ENCODE measurements at places on chromosomes 1 and 21.

- no peak for DNase-seq
Measured at GRCh38 chr1:212457740-212458338, 25.1 kb downstream of the NENF start.

DNA sequence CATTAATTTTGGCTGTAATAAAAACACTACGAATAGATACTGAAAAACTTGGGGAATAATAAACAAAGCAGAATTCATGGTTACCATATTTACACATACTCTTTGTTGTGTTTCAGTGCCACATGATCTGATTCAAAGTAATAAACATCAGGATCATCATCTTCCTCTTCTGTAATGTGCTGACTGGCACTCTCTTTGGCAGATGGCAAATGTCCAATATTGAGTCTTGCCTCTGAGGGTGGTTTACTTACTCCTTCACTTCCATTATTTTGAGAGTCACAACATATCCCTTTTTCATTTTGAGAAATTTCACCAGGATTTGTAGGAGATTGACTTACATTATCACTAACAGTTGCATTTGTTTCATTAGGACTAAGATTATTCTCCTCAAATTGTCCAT is 50.7 kb downstream of the ZZZ3 start:
- DNase-seq: no peak

DNA sequence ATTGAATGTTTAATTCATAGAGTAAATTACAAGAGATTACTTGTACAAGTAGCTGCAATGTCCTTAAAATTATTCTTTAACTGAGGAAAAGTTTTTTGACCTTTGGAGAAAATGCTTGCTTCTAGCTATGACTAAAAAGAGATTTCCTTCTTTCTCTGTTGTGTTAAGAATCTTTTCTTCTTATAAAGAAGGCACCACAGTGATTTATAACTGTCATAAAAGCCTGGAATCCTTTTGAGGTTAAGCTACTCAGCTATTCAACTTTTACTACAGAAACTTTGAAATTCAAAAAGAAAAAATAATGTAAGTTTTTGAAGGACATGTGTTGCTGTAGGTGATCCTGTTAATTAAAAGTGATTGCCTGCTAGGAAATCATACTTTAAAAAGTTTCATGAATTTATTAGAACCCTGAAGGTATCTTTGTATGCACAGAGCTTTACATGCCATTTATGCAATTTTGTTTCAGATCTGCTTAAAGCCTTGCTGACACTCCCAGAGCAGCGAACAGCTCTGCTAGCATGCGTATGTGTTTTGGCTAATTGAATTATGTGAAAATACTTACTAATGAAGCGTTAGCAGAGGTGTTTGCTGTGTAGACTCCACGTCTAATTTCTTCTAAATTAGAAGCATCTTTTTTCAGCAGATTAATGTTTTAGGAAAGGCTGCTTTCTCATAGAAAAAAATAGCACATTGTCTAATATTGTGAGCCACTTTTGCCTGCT is 94.7 kb upstream of the SMYD2 start:
- DNase-seq: no peak

DNA sequence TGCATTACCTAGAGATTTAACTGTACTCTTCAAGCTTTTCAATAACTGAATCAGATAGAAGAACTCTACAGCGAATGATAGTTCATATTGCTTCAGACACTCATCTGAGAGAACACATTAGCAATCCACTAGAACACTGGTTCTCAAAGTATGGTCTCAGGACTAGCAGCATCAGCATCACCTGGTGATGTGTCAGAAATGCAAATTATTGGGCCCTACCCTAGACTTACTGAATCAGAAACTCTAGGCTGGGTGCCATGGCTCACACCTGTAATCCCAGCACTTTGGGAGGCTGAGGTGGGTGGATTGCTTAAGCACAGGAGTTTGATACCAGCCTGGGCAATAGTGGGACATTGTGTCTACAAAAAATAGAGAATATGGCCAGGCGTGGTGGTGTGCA is 24.9 kb upstream of the GLIS1 start:
- DNase-seq: no peak

GRCh38 chr1:170521818-170522217 is 10.1 kb upstream of the GORAB start:
- DNase-seq: no peak

DNA sequence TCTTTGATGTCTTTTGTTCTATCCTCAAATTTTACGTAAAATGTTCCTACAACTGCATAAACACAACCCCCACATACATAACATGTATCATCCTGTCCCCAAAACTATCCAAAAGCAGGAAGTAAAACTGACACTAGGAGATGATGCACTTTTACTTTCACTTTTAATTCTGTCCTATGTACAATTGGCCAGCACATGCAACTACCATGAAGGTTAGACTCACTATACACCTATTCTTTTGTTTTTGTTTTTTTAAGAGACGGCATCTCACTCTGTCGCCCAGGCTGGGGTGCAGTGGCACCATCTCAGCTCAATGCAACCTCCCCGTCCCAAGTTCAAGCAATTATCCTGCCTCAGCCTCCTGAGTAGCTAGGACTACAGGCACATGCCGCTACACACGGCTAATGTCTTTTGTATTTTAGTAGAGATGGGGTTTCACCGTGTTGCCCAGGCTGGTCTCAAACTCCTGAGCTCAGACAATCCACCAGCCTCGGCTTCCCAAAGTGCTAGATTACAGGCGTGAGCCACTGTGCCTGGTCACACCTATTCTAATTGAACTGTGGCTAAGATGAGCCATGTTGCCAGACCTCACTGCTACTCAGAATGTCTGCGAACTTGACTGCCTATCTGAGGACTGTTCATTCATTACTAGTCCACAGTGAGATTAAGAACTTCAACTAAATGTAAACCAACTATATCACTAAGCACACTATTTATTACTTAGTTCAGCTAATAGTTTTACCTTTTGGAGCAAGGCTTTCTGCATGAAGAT is 48.0 kb downstream of the TOR3A start:
- DNase-seq: no peak

DNA sequence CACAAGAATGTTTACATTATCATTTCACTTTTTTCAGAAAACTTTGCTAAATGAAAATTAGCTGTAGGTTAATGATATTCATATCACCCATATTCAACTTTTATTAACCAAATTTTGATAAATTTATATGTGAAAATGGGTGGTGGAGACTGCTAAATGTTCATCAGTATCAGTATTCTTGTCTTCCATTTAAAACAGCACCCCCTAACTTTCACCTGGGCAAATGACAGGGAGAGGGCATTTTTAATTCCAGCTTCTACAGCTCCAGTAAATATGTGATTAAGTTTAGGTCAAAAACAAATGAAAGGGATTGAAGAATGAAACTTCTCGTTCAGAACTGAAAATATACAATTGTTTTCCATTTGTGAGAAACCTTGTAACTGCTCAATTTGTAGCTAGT is 722.2 kb downstream of the KCNT2 start:
- DNase-seq: no peak

Measured in GOT3 (cell line).